ENCODE measurements at places on chromosomes 5 and 9.

DNA sequence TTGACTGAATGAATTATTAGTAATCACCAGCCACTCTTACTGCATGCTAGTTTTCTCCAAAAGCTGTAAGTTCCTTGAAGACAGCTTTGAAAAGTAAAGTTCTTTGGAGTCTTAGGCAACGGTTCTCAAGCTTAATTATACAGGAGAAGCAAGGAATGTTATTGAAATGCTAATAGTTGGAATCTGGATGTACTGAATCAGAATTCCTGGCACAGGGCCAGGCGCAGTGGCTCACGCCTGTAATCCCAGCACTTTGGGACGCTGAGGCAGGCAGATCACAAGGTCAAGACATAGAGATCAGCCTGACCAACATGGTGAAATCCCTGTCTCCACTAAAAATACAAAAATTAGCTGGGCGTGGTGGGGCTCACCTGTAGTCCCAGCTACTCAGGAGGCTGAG lies 33.4 kb downstream of the GRIA1 start:
- no peak for DNase-seq

DNA sequence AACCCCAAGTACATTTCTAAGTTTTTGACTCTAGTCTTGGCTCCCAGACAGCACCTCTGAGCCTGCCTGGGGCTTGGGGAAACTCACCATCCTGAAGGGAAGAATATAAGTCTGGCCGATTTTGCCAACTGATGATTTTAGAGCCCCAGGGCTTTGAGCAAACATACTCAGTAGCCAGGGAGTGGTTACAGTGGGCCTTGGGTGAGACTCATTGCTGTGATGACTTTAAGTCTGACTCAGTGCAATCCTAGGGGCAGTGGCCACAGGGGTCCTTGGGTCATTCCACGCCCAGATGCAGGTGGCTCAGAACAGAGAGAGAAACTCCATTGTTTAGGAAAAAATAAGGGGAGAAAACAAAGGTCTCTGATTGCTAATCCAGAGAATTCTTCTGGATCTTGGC lies 312.0 kb upstream of the EDIL3 start:
- DNase-seq, result no peak

- no peak for DNase-seq
Observed at GRCh38 chr9:134970719-134971118, 53.0 kb upstream of the FCN1 start.

DNA sequence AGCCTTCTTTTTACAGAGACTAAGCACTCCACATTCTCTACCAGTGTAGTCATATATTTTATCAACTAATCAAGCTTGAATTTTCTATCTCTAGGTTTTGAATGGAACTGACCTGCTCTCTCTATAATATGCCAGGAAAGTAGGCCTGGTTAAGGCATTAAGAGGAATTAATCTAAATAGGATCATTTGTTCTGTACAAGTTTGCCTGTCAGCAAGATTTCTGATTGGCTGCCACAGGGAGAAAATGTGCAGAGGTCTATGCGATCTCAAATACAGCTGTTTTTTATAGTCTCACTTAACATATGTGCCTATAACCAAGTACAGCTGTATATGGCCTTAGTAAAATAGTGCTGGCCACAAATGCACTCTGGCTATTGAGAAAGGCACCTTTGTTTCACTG lies 418.8 kb downstream of the KDM4C start:
- DNase-seq, result no peak

DNA sequence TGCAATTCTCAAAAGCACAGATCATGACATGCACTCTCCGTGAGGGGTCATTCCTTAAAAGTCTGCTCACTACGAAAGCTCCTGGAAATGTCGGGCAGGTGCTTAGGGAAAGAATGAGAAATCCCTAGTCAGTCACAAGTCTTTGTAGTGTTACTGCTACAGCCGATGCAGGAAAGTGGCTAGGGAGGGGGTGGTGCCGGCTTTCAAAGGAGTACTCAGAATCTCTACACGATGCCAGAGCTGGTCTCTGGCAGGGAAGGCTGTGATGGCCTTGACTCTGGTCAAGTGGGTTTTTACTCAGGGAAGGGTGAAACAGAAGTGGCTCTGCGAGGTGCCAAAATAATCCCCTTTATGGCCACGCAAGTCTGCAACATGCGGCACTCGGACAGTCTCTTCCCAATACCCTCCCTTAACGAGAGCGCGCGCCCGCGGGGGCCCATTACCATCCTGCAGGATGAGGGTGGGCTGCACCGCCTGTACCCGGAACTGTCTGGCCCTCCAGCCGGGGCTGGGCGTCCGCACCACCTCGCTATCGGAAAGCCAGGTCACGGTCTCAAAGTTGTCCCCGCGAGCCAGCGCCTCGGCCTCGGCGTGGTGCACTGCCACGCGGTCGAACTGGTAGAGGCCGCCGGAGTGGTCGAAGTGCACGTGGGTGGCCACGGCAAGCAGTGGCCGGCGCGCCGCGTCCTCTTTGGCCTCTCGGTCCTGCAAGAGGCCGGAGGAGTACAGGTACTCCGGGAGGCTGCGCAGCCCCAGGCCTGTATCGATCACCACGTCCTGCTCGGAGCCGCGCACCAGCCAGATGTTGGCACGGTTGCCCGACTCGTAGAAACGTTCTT lies 956 bp downstream of the MBLAC2 start:
- peak; percentile 13 for DNase-seq

DNA sequence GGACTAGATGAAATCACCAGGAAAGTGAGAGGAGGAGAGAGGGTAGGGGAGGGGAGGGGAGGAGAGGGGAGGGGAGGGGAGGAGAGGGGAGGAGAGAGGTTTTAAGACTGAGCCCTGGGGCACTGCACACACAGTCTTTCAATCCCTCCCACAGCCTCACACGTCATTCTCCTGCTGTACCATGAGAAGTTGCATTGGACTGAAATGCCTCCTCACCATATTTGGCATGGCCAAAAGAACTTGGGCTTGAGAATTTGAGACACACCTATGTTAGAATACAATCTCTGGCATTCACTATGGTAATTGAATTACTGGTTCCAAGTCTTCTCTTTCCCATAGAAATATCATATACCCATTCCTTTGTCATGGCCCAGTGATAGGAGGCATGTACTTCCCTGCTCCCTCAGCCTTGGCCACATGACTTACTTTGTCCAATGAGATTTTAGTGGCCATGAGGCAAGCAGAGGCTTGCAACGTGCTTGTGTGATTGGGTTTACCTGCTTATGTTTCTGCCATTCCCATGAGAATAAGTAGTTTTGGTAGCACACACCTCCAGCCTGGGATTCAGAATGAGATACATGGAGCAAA lies 133.3 kb upstream of the SMARCA2 start:
- no peak for DNase-seq

- no peak for DNase-seq
Observed at GRCh38 chr9:138060365-138060764, 182.8 kb downstream of the CACNA1B start.
